ENCODE measurements at places on chromosomes 12 and 14.

GRCh38 chr14:90496379-90496778, 99.5 kb downstream of the CALM1 start:
- DNase-seq: no peak

GRCh38 chr12:71159264-71159663, 1.5 kb upstream of the TSPAN8 start:
- DNase-seq: no peak

DNA sequence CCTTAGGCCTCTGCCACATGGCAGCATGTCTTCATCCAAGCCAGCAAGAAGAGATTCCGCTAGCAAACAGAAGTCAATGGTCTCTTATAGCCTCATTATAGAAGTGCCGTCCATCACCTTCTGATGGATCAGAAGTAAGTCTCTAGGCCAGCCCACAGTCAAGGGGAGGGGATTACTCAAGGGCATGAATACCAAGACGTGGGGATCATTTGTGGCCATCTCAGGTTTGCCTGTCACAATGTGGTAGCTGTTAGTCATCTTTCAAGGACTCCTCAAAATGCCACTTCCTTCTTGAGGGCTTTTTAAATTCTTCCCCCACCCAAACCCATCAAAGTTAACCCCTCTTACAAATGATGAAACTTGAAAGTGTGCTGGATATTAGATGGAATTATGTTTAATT, 8.1 kb upstream of the ADCY6 start:
- DNase-seq: no peak

DNA sequence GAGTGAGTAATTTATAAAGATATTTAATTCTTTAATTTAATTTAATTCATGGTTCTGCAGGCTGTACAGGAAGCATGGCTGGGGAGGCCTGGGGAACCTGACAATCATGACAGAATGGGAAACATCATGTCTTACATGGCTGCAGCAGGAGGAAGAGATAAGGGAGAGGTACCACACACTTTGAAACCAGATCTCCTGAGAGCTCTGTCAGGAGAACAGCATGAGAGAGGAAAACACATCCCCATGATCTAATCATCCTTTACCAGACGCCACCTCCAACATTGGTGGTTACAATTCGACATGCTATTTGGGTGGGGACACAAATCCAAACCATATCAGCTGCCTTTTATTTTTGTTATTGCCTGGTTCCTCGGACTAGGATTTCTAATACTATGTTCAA, 928.6 kb downstream of the TMEM121 start:
- no peak for DNase-seq

DNA sequence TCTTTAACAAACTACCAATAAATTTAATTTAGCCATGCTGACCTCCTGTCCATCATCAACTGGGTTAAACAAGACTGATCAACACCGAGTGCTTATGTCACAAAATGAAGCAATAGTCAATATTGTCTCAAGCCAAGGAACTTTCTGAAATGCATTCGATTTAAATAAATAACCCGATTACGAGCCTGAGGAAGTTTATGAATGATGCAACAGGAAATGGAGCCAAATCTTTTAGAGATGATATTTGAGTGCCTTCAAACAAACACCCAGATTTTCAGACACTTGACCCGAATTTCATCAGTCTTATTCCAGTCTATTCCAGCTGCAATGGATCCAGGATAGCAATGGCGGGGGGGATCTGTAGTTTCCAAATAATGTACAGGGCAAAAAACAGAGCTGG, 27.9 kb downstream of the FAR2 start:
- no peak for DNase-seq

DNA sequence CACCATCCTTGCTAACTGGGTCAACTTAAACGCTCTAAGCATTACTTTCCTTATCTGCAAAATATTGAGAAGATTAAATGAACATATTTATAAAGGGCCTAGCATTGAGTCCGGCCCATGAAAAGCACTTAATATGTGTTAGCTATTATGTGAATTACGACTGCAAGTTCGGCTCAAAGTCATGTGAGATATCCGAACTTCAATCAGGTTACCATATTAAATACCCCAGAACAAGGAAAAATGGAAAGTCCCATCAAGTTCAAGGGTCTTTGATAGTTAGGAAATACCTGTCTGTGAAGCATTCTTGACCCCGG, 487 bp upstream of the NRDE2 start:
- DNase-seq: no peak

GRCh38 chr12:120710031-120710804, at the start of gene UNC119B:
TSS of gene UNC119B (plus strand) at chr12:120710458. CDS start at chr12:120710475, 17 bp downstream.
- peak; percentile 73 for DNase-seq

DNA sequence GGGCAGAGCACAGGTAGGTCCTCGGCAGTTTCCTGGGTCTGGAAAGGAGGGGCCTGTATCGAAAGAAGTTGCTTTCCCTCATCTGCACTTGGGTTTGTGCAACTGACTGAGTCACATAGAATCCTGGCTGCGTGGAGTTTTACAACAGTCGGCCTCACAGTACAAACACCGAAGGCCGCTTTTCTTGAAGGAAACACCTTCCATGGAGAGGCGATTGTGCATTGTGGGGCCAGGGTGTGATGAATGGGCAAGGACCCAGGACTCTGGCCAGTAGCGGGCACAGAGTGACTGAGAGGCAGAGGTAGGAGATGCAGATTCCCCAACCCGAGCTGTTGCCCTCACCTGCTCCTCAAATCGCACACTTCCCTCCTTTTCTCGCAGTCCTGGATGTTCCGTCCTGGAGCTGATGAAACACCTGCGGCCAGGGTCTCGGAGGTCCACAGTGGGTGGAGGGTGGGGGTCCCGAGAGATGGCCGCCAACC, 7.7 kb downstream of the CCND2 start:
- no peak for DNase-seq

- no peak for DNase-seq
Measured at GRCh38 chr12:131830914-131831571, 2.9 kb downstream of the MMP17 start.

GRCh38 chr14:103748534-103748857, 32.9 kb downstream of the ZFYVE21 start:
- peak; percentile 20 for DNase-seq

DNA sequence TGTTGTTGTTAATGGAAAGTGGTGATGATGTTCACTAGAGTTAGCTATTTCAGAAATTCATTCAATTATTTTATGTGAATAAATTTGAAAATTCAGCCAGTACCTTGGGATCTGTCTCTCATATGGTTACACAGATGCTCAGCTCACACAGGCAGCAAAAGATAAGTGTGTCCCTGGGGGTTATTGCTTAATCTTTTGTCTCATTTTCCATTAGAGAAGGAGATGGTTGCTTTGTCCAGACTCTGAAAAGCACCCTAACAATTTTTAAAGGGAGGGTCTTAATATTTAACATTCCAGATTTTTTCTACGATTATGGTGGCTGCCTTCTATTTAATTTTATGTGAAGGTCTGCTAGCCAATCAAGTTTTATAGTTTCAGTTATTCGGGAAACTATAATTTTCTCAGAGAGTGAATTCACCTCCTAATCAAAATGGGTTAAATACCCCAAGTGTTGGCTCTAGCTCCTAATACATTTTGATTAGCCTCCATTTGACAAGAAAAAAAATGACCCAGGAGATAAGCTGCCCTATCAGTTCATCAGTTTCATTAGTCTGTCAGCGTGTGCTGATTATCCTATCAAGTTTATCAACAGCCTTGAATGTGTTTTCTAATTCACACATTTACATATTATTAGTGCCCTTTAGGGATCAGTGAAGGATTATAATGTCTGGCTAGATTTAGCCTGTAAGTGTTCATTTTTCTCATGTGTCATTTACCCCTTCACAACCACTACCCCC, 282.1 kb downstream of the TMTC2 start:
- DNase-seq: no peak

DNA sequence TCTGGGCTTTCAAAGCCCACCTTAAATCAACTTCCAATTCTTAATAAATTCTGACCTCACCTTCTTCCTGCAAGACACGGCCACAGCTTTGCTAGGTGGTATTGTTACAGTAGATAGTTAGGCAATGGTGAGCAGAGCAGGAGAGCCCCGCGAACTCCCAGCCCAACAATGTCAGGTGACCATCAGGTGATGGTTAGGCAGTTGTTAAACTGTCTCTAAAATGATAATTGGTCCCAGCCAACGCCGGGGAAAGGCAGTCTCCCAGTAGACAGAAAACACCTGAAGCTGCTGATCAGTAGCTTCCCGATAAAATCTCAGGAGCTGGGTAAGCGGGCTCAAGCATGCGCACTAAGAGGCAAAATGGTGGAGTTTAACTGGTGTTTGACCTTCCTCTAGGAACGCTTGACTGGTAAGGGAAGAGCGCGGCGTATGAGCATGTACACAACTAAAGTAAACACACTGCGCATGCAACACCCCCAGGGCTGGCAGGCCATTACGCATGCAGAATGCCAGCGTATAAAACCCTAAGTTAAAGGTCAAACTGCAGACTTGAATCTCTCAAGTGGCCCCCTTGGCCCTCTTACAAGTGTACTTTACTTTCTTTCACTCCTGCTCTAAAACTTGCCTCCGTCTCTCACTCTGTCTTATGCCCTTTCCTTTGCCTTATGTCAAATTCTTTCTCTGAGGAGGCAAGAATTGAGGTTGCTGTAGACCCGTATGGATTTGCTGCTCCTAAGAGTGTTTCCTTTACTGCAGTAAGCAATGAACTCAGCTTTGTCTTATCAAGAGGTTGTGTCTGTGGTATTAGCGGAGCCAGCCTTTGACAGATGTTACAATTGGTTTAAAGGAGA, 113.5 kb downstream of the C12orf75 start:
- DNase-seq: no peak

- DNase-seq: no peak
Measured at GRCh38 chr12:120980800-120981368, 2.5 kb downstream of the HNF1A start.

Measured in effector CD4-positive, alpha-beta T cell (primary cell).